ENCODE measurements at places on chromosomes 13 and 19.

DNA sequence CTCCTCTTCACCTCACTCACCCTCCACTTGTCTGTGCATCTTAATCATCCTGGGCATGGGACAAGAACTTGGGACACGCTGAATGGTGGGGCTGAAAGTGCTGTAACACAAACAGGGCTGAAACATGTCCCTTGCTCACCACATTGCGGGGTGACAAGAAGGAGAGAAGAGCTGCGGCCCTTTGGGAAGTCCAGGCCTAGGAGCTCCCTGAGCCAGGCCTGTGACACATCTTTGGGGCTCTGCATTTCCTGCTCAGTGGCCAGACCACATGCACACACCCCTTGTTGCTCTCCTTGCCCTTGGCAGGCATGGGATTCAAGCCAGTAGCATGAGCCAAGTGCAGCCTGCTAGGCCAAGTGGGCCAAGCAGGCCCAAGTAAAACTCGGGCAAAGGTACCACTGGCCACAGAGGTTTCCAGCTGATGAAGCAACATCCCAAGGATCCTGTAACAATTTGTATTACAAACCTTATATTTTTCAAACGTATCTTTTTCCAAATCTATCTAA is 1384.3 kb upstream of the PCDH20 start:
- no peak for DNase-seq

DNA sequence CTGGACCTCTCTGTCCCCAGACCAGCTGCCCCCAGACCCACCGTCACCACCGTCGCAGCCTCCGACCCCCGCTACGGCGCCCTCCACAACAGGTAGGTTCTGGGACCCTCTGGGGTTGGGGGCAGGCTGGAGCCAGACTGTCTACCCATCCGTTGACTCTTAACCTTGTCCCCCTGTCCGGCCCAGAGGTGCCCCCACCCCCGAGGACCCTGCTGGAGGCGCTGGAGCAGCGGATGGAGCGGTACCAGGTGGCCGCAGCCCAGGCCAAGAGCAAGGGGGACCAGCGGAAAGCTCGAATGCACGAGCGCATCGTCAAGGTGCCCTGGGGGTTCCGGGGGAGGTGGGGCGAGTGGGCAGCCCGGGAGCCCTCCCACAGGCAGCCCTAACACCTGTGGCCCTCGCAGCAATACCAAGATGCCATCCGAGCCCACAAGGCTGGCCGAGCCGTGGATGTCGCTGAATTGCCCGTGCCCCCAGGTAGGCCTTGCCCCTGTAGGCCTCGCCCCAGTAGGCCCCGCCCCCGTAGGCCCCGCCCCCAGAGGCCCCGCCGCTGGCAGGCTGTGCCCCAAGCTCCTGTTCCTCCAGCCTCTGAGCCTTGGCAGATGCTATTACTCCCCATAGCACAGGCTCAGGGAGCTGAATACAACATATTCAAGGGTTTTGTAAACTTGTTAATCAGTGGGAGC is 12.9 kb downstream of the CC2D1A start:
- no peak for DNase-seq

GRCh38 chr19:10112895-10113591 is 1.6 kb downstream of the P2RY11 start:
- DNase-seq: no peak

- DNase-seq: no peak
Measured at GRCh38 chr13:73677048-73677601, 457.1 kb downstream of the KLF12 start.

GRCh38 chr13:32036126-32036695 is 4.6 kb downstream of the FRY start:
- DNase-seq: no peak

DNA sequence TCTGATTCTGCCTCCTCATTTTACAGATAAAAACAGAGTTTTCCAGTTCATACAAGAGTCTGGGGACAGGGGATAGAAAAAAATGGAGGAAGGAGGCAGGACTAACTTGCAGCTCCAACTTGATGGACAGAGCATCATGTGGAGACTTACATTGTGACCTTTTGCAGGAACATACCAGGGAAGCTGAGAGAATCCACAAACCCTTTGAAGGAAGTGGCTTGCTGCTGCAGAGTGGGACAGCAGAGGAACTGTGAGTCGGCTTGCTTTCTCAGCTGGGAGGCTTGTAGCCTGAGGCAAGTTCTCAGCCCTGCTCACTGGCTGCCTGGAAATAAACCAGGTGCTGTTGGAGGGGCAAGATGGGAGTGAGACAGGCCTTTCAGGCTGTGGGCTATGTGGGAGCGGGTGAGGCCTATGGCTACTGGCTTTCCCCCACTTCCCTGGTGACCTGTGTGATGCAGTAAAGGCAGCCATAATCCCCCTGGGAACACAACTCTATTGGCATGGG is 614.4 kb downstream of the KCTD12 start:
- DNase-seq: no peak

- peak; percentile 74 for DNase-seq
Measured at GRCh38 chr19:40797963-40798682, 868 bp upstream of the EGLN2 start.

GRCh38 chr13:41547251-41548000 is 90.1 kb downstream of the RGCC start:
- DNase-seq: no peak

GRCh38 chr13:47420020-47420419 is 523.2 kb upstream of the HTR2A start:
- DNase-seq: no peak

DNA sequence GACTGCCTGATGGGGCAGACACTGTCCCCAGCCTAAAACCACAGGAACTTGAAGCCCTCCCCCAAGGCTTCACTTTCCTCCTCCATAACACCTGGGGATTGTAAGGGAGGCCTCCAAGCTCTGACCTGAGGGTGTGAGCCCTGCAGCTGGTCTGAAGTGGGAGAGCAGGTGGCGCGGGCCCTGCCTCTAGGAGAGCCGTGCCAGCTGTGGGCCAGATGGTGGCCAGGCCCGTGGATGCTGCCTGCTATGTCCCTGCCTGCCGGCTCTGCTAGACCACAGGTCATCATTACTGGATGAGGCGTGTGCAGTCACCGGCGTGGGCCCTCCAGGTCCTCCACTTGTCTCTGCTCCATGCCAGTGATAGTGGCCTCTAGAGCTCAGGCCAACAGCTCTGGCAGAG is 3.5 kb upstream of the KLHL26 start:
- no peak for DNase-seq

GRCh38 chr13:21694831-21695230 is 24.0 kb downstream of the FGF9 start:
- no peak for DNase-seq

- DNase-seq: peak; percentile 27
Measured at GRCh38 chr19:42088471-42089190, 12.7 kb downstream of the ZNF574 start.

GRCh38 chr19:19345232-19345631 is 24.6 kb downstream of the MAU2 start:
- DNase-seq: no peak

DNA sequence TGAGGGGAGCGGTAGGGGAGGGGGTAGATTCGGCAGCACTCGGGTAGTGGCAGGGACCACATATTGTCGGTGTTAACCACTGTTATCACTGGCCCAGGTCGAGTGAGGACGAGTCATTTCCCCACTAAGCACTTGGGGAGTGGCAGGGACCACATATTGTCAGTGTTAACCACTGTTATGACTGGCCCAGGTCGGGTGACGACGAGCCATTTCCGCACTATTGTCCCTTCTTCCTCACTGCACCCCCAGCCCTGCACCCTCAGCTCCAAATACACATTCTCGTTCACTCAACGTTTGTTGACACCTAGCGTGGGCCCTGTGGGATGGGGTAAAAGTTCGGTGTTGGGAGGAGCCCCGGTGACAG is 467 bp upstream of the CLN5 start:
- no peak for DNase-seq

- DNase-seq: peak; percentile 55
Measured at GRCh38 chr19:1057176-1057855, 9.7 kb upstream of the ARHGAP45 start.

- DNase-seq: no peak
Measured at GRCh38 chr13:111913761-111914140, 153.2 kb upstream of the SOX1 start.

DNA sequence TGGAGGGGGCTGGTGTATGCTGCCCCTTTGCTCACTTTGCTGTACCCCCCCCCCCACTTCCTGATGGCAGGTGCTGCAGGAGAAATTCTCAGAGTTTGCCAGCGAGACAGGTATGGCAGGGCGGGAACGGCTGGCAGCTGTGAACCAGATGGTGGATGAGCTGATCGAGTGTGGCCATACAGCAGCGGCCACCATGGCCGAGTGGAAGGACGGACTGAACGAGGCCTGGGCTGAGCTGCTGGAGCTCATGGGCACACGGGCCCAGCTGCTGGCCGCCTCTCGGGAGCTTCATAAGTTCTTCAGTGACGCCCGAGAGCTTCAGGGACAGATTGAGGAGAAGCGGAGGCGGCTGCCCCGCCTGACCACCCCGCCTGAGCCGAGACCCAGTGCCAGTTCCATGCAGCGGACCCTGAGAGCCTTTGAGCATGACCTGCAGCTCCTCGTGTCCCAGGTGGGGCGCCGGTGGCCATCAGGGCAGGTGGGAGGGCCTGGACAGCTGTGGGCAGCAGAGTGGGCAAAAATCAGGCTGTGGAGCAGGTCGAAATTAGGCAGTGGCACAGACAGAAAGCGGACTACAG is 19.6 kb upstream of the SHKBP1 start:
- no peak for DNase-seq

- no peak for DNase-seq
Measured at GRCh38 chr19:42018503-42019193, 24.6 kb upstream of the ATP1A3 start.

DNA sequence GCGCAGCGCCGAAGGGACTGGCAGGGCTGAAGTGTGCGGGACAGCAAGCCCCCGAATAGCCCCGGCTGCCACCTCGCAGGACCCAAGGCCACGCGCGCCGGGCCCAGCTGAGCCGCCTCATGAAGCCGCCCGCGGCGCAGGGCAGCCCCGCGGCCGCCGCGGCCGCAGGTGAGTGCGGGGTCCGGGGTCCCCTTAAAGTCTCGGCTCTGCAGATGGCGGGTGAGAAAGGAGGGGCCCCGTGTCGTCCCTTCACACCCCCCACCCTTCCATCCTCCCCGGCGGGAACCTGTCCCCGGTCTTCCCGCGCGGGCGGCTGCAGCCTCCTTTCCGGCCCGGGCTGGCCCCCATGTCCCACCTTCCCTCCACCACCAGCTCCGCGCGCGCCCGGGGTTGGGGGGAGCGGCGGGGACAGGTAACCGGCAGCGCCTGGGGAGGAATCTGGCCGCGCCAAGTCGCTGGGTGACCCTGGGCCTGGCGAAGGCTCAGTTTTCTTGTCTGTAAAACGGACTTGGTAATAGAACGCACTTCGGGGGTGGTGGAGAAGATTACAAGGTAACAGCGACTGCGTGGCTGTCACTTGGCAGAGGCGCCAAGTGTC is 338 bp downstream of the RGCC start:
- DNase-seq: no peak

- DNase-seq: no peak
Measured at GRCh38 chr13:39875111-39875987, 219.9 kb downstream of the COG6 start.

- no peak for DNase-seq
Measured at GRCh38 chr19:35212241-35212640, 16.3 kb downstream of the FAM187B start.

- DNase-seq: no peak
Measured at GRCh38 chr19:10923260-10924112, 5.0 kb downstream of the YIPF2 start.

GRCh38 chr13:49610176-49610575 is 18.1 kb upstream of the ARL11 start:
- DNase-seq: no peak

DNA sequence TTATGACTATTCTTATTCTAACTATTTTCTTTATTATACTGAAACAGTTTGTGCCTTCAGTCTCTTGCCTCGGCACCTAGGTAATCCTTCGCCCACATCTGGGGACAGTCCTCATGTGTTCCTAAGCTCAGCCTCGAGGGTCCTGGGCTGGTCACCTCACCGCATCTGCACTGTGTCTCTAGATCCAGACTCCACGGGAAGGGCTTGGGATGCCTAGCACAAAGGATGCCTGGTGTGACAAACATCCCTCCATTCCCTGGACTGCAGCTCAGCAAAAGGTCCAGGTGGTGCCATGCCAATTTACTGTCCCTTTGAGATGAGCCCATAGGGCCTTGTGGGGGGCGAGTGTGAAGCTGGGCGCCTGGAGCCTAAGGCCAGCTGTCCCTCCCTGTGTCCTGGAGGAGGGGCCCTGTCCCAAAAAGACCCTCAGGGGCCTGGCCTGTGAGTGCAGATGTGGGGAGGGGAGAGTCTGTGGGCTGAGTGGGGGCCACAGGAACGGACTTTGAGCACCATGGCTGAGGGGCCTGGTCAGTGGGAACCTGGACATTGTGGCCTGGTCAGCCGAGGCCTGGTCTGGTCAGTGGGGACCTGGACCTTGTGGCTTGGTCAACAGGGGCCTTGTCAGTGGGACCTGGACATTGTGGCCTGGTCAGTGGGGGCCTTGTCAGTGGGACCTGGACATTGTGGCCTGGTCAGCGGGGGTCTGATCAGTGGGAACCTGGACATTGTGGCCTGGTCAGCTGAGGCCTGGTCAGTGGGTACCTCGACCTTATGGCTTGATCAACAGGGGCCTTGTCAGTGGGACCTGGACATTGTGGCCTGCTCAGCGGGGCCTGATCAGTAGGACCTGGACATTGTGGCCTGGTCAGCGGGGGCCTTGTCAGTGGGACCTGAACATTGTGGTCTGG is 45.1 kb upstream of the TPM4 start:
- no peak for DNase-seq

GRCh38 chr13:89930861-89931260 is 1416.6 kb upstream of the MIR17HG start:
- no peak for DNase-seq

Data from ACHN (cell line).